ENCODE measurements at places on chromosomes 6 and 20.

GRCh38 chr6:143901885-143902750 is 37.8 kb downstream of the ZC2HC1B start:
- no peak for DNase-seq

DNA sequence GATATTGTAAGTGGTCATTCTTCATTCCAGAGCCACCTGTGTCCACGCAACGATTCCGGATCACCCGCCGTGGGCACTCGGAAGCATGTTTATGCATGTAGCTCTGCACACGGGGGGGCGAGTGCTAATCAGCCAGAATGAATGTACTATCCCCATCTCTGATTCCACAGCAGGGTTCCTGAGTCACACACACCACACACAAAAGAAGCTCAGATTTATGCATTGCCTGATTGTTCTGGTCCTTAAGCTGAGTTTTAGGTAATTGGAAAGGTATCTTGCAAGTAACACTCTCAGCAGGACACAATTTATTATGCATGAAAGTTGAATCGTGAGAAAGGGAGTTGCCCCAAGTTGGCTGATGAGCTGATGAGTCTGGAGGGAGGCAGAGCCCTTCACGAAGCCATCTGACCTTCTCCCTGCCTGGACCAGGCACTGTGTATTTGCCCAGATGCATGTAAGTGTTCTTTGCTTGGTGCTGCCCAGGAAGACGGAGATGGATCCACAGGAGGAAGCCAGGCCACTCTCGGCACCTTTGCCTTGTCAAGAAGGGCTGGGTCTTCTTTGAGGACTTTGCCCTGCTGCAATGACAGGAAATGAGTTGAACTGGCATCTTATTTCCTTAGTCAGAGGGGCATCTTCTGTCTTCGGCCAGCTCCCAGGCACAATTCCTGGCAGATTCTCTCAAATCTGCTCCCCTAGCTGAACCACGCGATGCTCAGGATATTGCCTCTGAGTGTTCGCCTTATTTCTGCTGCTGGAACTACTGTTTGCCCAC is 141.1 kb downstream of the SYNDIG1 start:
- no peak for DNase-seq

DNA sequence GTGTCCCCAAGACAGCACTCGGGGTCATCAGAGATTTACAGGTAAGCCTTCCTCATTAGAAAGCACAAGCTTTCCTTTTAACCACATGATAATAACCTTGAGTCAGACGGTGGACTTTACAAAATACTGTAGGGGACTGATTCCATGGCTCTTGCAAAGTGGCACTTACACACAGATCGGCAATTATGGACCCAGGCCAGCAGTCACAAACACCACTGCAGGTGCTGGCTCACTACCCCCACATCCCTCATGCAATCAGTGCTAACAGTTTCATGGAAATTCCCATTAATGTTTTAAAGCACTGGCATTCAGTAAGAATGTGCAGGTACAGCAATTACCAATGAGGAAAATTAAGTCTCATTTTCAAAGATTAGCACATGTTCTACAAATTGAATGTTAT is 516.5 kb downstream of the PRKN start:
- DNase-seq = no peak

- no peak for DNase-seq
These were observed 169.3 kb downstream of the BCAS1 start for GRCh38 chr20:53901064-53901463.

GRCh38 chr6:111844921-111845320 is 28.3 kb downstream of the FYN start:
- no peak for DNase-seq

DNA sequence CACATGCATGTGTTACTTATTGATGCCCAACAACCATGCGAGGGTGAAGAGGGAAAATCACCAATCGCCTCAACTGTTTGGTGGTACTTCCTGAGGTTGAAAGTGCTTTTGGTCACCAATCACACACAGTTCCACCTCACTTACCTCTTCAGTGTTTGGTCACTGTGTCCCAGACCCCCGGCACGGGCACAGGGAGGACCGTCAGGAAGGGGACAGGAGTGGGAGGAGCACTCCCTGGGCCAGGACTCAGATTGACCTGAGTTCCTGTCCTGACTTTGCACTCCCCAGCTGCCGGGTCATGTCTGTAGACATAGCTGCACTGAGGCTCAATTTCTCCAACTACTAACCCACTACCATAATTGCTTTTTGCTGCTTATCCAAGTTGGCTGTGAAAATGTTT is 74.2 kb upstream of the PBOV1 start:
- DNase-seq = no peak

DNA sequence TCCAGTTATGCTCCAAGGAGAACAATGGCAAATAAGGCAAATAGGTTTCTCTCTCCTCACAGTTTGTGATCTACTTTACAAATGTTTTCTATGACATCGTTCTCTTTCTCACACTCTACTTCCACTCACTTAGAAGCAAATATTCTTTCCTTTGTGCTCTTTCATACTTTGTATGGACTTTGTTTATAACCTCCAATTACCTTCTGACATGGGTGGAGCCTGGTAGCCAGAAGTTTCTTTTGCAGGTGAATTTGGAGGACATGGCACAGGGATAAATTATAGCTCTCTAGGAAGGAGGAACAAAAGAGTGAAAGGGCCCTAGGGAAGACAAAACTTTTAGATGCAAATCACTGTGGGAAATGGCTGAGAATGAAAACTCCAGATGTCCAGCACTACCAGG is 69.3 kb downstream of the OPN5 start:
- no peak for DNase-seq

- no peak for DNase-seq
These were observed 3.5 kb downstream of the CTNNBL1 start for GRCh38 chr20:37697314-37697713.

DNA sequence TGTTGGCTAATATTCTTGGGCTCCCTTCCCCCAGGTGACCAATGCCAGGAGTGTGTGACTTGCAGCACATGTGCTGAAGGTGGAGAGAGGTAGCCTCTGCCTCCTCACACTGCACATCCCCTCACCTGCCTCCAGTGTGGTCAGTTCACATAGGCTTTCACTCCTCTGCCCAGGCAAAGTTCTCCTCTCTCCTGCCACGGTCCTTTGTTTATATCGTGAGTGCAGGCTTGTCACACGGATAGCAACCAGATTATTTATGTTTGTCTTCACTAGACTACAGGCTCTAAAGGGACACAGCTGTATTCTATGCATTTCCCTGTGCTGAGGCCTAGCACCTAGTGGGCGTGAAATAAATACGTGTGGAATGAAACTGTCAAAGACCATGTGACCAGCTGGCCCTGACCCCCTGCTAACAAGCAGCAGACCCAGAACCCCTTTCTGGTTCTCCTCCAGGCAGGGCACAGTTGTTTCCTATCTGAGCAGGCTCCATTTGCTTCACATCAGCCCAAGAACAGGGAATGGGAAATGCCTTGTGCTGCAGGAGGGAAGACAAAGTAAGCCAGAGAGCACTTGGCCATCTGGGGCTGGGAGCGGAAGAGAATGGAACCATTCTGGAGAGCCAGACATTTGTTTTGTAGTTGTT is 42.3 kb downstream of the UNC5CL start:
- no peak for DNase-seq

- DNase-seq = no peak
These were observed 87.7 kb downstream of the PDE7B start for GRCh38 chr6:135939208-135939591.

Measured in T-helper 2 cell (primary cell).